ENCODE measurements at places on chromosomes 12 and 14.

DNA sequence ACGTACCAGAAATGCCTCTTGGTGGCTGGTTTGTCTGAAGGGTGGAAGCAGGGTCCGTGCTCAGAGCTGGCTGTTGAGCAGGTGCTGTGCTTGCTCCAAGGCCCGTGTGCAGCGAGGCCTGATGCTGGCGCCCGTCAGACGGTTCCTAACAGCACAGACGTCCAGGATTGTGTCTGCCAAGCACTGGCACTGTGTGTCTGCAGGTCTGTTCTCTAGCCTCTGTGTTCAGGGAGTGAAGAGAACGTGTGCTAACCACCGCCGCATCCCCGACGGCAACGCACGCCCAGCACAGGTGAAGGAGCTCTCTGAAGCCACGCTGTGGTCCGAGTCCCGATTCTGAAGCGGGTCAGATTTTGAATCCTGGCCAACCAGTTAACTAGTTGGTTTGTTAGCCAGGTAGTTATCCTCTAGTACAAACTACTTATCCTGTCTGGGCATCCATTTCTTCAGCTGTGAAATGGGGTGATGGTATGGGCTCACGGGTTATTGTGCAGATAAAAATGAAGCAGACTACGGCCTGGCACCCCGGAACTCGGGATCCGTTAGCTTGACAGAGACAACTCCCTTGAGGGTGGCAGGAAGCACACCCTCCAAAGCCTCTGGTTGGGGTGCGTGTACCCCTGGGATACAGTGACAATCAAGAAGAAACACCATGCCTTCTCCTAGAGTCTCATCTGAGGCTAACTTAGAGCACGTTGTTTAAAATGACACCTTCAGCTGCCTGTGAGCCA, 18.6 kb upstream of the TDRD9 start:
- no peaks in the 10 kb centered on the region for H3K27me3 ChIP-seq
- H3K36me3 ChIP-seq = peaks cover 16% of the 10 kb centered on the region
- DNase-seq = no peak
- peak overlapping the region; percentile 83 for H3K27ac ChIP-seq

DNA sequence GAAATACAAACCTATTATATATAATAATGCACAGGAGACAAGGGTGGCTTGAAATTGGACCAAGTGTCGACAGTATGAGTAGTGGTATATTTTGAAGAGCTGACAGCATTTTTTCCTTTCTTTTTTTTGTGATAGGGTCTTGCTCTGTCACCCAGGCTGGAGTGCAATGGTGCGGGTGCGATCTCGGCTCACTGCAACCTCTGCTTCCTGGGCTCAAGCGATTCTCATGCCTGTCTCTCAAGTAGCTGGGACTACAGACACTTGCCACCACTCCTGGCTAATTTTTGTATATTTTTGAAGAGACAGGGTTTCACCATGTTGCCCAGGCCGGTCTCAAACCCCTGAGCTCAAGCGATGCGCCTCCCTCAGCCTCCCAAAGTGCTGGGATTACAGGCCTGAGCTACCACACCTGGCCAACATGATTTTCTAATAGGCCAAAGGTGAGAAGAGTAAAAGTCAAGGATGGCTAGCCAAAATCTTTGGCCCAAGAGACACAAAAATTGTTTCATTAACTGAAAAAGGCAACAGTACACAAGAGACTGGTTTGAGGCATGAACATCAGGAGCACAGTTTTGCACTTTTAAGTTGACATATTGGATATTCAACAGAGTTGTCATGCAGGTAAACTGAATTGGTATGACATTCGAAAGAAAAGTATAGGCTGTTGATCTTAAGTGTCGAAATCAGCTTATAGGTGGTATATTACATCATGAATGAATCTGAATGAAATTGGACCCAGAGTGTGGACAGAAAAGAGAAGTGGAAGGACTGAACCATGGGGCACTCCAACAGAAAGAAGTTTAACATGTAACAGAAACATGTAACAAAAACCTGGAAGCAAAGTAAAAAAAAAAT, 12.5 kb downstream of the HNRNPC start:
- H3K27me3 ChIP-seq = no peaks in the 10 kb centered on the region
- peak overlapping the region; percentile 1 for H3K4me3 ChIP-seq

- no peak for DNase-seq
- H3K4me3 ChIP-seq = no peak overlapping the region
- H3K27ac ChIP-seq = no peak overlapping the region
- H3K36me3 ChIP-seq = no peaks in the 10 kb centered on the region
- H3K27me3 ChIP-seq = no peaks in the 10 kb centered on the region
Observed at GRCh38 chr14:42190744-42191143, 584.1 kb downstream of the LRFN5 start.

GRCh38 chr12:112961074-112961473, 17.2 kb upstream of the OAS2 start:
- H3K4me1 ChIP-seq = peaks cover 39% of the 10 kb centered on the region
- H3K27me3 ChIP-seq = no peaks in the 10 kb centered on the region
- peaks cover 93% of the 10 kb centered on the region for H3K36me3 ChIP-seq
- H3K27ac ChIP-seq = no peak overlapping the region
- H3K4me3 ChIP-seq = no peak overlapping the region
- peak; percentile 43 for DNase-seq

DNA sequence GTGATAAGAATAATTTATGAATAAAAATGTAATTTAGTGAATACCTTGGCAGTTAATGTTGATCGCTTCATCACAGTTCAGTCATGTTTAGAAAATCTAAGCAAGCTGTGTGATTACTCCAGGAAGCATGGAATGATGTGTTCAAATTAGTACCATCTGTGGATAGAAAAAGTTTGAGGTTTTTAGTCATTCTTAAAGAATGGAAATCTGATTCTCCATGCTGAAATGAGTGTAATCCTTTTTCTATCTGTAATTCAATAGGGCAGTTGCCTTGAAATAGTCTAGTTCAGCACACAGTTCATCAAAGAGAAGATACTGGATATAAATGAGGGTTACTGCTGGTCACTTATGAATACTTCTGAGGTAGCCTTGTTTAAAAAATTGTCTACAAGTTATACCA, 127.2 kb upstream of the MYF6 start:
- no peaks in the 10 kb centered on the region for H3K27me3 ChIP-seq
- H3K27ac ChIP-seq = no peak overlapping the region
- H3K36me3 ChIP-seq = no peaks in the 10 kb centered on the region
- H3K4me3 ChIP-seq = no peak overlapping the region
- no peaks in the 10 kb centered on the region for H3K4me1 ChIP-seq

DNA sequence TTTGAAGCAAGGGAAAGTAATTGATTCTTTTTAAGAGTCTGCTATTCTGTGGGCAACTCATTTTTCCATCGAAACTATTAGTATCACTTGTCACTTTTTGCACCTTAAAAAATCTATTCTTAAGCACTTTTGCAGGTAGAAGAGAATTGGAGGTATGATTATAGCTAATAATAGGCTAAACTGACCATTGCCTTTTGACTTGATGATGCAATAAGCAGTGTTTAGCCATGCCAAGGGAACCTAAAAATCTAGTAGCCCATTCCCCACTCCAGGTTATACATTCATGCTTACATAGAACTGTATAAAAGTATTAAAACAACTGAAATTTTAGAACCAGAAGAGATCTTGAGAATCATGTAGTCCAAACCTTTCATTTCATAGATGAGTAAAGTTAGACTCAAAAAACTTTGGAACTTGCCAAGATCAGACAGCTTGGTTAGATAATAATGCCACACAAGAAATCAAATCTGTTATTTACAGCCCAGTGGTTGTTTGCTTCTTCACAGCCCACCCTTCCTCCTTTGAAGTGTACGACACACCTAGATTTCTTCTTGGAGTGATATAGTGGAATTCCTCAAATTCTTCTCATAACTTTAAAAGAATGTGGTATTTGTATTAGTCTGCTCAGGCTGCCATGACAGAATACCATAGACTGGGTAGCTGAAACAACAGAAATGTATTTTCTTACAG, 21.7 kb upstream of the GARIN2 start:
- H3K27me3 ChIP-seq = no peaks in the 10 kb centered on the region
- H3K4me3 ChIP-seq = no peak overlapping the region
- DNase-seq = no peak
- H3K27ac ChIP-seq = no peak overlapping the region
- peaks cover 4% of the 10 kb centered on the region for H3K36me3 ChIP-seq

- peaks cover 8% of the 10 kb centered on the region for H3K4me1 ChIP-seq
- no peak overlapping the region for H3K4me3 ChIP-seq
- no peaks in the 10 kb centered on the region for H3K27me3 ChIP-seq
- no peak for DNase-seq
- H3K36me3 ChIP-seq = peaks cover 18% of the 10 kb centered on the region
- no peak overlapping the region for H3K27ac ChIP-seq
Observed at GRCh38 chr12:100279159-100279558, 12.2 kb downstream of the SCYL2 start.

- H3K4me1 ChIP-seq = no peaks in the 10 kb centered on the region
- H3K36me3 ChIP-seq = no peaks in the 10 kb centered on the region
- DNase-seq = no peak
- no peak overlapping the region for H3K4me3 ChIP-seq
- no peak overlapping the region for H3K27ac ChIP-seq
- no peaks in the 10 kb centered on the region for H3K27me3 ChIP-seq
Observed at GRCh38 chr14:29494312-29494711, 433.3 kb downstream of the PRKD1 start.

DNA sequence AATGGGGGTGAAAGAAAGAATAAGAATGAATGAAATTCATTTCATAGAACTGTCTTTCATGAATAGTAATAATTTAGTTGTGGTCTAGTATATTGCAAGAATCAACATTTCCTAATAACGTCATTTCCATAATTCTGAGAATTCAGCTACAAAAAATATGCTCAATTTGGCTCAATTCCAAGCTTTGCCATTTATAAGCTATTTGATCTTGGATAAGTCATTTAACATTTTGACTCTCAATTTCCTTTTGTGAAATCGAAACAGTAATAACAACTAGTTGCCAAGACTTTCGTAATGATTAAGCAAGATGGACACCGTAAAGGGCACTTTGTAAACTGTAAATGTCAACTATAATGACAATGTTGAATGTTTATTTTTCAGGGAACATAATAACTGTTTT, 18.1 kb downstream of the NOS1 start:
- H3K27ac ChIP-seq = no peak overlapping the region
- DNase-seq = no peak
- no peaks in the 10 kb centered on the region for H3K36me3 ChIP-seq
- H3K4me1 ChIP-seq = peaks cover 7% of the 10 kb centered on the region

DNA sequence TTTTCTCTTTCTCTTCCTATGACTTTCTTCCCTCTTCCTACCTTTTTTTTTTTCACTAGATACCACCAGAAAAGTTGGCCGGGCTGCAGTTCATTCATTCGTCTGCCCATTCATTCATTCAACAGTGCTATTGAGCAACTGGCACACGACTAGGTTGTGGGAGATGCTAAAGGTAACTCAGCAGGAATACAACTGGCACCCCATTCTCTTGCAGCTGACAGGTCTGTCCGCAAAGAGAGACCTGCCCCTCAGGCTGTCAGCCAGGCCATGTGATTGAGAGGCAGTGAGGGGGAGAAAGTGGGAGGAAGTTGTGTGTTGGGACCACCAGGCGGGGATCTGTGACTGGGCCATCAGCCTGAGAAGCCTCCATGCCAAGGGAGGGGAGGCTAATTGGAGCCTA, 105.2 kb downstream of the TSPAN9 start:
- no peak for DNase-seq
- peaks cover 16% of the 10 kb centered on the region for H3K27me3 ChIP-seq
- H3K27ac ChIP-seq = no peak overlapping the region
- H3K4me3 ChIP-seq = no peak overlapping the region
- no peaks in the 10 kb centered on the region for H3K4me1 ChIP-seq
- H3K36me3 ChIP-seq = no peaks in the 10 kb centered on the region

- H3K36me3 ChIP-seq = no peaks in the 10 kb centered on the region
- H3K4me3 ChIP-seq = no peak overlapping the region
- no peaks in the 10 kb centered on the region for H3K4me1 ChIP-seq
- H3K27me3 ChIP-seq = peaks cover 2% of the 10 kb centered on the region
- no peak for DNase-seq
- H3K27ac ChIP-seq = no peak overlapping the region
Observed at GRCh38 chr12:18861287-18861858, 123.5 kb downstream of the CAPZA3 start.

- H3K27me3 ChIP-seq = peaks cover under 1% of the 10 kb centered on the region
- H3K4me1 ChIP-seq = peaks cover 6% of the 10 kb centered on the region
- H3K27ac ChIP-seq = no peak overlapping the region
- no peaks in the 10 kb centered on the region for H3K36me3 ChIP-seq
Observed at GRCh38 chr12:120944645-120945217, 33.6 kb upstream of the HNF1A start.

DNA sequence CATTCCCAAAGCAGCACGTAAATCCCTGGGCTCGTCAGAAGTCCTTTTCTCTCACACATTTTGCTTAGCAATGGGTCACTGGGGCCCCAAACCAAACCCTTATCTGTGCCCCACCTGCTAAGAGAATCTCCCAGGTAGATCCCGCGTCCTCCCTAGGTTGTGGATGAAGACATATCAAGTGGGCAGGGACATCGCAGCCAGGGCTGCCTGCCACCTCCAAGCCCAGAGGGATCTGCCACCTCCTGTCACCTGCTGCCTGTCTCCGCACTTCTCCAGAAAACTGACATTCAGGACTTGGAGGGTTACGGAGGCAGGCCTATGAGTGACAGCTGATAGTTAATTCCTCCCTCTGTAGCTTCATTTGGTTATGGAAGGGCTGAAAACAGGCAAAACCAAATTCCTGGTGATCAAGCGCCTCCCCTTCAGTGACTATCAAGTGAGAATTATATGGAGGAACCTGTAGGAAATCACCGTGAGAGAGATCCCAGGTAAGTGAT, 19.5 kb downstream of the BCL11B start:
- H3K4me3 ChIP-seq = peak overlapping the region; percentile 74
- H3K27ac ChIP-seq = peak overlapping the region; percentile 94
- peaks cover 94% of the 10 kb centered on the region for H3K4me1 ChIP-seq
- no peak for DNase-seq
- H3K27me3 ChIP-seq = no peaks in the 10 kb centered on the region
- peaks cover 89% of the 10 kb centered on the region for H3K36me3 ChIP-seq

DNA sequence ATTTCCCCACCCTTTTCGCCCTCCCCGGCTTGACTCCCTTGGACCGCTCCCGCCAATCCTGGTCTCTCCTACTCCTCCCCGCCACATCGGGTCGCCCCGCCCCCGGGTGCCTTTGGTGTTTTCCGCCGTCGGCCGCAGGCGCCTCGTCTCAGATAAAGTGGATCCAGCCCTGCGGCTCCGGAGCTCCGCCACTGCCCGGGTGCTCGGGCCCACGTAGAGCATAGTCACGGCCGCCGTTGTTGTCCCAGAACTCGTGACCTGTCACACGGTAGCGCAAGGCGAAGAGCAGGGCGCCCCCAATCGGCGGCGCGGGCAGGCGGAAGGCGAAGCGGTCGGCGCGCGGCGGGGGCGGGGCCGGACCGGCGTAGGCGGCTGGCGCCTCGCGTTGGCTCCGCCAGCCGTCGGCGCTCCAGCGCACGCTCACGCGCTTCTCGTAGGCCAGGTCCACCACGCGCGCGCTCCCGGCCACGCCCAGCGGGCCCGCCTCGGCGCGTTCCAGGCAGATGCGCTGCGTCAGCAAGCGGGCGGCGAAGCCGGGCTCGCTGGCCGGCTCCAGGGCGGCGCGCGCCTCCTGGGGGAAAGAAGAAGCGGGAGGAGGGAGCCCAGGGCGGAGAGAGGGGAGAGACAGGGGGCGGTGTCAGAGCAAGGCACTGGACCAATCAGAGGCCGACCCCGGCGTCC, 1.2 kb downstream of the PPP1R3E start:
- peaks cover 31% of the 10 kb centered on the region for H3K4me1 ChIP-seq
- H3K27me3 ChIP-seq = peaks cover 11% of the 10 kb centered on the region
- H3K36me3 ChIP-seq = peaks cover 18% of the 10 kb centered on the region
- peak overlapping the region; percentile 98 for H3K27ac ChIP-seq
- H3K4me3 ChIP-seq = peak overlapping the region; percentile 94
- peak; percentile 96 for DNase-seq

All from activated CD4-positive, alpha-beta T cell treated with anti-CD3 and anti-CD28 coated beads, Interleukin-2, amount 10 ng/mL, durations not matched to agents 7 days and 5 days (primary cell).